ENCODE measurements at places on chromosomes 1 and 21.

- no peak for DNase-seq
Observed at GRCh38 chr1:152968248-152968647, 2.2 kb upstream of the SPRR4 start.

DNA sequence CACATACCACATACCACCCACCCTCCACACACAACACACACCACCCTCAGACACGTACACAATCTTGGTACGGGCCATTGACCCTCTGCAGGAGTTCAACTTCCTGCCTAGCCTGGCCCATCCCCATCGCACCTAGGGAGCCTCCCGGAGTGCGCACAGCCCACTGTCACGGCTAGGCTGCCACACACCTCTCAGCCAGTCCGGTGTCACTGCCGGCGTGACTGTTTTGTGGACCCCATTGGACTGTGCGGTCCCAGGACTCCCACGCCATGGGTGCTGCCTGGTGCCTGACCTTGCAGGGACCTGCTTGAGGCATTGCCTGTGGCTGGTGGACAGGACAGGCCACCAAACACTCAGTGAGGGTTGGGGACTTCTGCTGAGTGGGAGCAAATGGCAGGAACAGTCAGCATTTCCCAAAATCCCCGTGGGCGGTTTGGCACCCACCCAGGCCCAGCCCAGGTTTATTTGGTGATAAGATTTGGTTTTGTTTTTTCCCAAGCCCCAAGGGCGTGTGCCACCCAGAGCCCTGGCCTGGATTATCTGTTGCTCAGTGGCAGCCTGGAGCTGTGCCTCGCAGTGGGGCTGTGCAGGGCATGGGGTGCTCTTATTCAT lies 27.7 kb downstream of the RAB7B start:
- DNase-seq, result no peak

DNA sequence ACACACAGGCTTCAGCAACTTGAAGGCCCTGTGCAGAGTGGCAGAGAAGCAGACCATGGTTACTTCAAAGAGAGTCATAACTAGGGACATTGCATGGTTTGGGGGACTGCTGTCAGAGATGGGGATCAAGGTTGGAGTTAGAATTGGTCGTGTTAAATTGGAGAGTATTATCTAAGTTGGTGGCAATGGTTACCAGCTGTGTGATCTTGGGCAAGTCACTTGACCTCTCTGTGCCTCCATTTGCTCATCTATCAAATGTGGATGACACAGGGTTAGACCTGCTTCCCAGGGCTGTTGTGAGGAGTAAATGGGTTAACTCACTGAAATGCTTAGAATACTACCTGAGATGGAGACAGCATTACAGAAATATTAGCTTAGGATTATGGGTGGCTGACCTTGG lies 91.1 kb downstream of the PAX7 start:
- no peak for DNase-seq

DNA sequence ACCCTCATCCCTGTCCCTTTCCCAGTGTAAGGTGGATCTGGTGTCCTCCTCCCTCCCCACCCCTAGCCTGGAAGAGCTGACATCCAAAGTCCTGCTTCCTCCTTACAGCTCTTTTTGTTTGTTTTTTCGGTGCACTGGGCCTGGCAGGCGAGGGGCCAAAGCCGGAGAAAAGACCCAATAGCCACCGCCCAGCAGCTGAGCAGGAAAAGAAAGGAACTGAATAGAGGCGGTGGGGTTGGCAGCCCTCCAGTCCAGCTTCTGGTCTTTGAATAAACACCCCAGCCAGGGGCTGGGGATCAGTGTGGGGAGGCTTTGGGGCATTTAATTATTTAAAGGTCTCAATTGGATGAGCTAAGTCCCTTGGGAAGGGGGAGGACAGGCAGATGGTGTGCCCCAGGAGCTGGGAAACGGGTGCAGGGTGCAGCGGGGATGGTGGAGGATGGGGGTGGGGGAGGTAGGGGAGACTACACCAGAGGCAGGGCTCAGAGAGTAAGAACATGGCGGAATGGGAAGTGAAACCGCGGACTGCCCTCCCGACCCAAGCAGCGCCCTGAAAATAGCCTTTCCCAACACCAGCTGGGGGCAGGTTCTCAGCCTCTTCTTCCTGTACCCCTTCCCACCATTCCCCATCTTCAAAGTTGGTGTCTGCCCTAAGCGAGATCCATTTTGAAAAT lies 20.2 kb downstream of the BTG2 start:
- DNase-seq, result no peak

DNA sequence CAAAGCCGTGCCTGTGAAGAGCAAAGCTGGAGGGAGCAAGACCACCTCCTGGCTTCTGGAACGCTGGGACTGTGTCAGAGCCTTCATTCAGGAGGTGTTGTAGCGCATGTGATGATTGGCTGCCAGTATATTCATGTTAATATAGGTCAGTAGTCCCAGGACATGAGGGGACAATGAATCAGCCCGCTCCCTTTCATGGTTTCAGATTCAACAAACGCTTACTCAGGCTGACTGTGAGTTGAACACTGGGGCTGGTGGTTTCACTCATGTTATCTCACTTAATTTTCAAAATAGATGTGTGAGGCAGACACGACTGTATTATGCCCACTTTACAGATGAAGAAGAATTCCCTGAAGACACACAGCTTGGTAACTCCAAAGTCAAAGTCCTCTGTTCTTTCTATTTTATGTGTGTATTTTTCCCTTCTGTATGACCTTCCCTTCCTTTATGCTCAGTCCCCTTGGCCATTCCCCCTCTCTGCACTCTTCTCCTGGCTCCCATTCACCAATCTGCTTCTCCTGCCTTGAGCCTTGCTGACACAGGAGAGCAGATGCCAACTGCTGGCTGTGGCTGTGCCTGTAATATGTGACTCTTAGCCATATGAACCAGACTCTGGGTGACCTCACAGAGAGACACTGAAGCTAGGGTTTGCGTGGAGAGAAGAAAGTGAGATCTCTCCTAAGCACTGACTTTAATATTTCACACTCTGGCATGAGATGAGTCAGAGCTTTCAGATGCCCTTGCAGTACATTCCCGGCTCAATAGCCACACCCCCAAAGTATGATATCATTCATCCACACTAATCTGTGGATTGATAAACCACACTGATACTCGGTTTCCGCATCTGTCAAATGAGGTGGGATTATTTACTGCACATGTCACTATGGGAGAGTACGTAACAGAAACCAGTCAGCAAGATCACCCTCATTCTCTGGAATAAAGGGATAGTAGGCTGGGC lies 31.4 kb upstream of the KIRREL1 start:
- DNase-seq, result peak; percentile 75

DNA sequence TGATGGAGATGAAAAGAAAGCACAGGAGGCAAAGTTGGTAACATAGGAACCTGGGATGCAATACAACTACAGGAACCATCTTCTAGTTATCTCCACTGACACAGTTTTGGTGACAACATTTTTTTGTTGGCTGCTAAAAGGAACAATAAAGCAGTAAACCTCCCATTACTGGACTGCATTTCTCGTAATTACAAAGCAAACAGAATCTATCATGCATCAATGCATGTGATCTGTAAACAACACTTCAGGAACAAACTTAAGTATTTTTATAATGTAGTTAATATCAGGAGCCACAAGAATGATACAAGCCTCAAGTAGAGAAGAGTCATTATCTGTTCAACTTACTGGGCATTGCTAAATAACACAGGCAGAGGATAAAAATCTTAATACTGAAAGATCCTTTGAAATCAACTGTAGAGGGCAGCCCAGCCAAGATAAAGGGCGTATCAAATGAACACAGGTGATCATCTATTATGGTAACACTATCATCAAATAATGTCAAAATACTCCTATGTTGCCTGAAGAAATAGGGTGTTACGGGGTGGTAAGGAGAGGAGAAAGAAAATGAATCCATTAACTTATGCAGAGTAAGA lies 193.3 kb downstream of the EIF4G3 start:
- DNase-seq, result no peak

- DNase-seq, result no peak
Observed at GRCh38 chr1:88228114-88228513, 456.0 kb upstream of the PKN2 start.

DNA sequence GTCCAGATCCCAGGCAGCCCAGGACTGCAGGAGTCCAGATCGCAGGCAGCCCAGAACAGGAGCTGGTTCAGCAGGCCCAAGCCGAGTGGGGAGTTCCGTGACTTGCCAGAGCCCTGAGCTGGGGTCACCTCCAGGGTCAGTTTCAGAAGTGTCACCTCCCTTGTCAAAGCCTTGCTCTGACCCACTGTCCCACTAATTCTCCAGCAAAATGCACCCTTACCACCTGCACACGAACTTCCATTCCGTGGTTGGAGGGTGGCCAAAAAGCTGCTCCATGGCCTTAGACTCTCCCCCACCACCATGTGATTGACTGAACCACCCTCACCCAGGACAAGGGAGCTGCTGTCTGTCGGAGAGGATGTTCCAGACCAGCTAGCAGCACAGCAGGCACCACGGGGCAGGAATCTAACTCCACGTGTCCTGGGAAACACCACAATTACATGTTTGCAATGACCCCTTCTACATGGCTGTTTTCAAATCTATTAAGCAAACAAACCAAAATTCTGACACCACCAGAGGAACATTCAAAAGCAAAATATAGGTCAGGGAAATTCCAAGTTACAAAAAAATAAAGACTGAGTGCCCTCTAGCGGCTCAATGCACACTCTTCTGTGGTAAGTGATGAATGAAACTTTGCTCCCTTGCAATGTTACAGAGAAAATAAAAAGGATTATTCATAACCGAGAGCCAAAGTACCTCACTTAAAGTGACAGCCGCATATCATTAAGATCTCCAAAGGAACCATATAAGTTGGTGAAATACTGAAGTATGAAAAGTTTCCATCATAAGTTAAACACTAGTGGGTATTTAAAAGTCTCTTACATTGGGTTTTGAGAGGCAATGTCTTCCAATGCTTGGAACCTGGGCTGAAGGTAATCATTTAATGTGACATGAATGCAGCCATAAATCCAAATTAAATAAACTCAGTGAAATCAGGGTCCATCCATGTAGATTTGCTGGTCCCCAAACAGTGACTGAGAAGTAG lies 76.3 kb downstream of the NPHP4 start:
- peak; percentile 29 for DNase-seq

DNA sequence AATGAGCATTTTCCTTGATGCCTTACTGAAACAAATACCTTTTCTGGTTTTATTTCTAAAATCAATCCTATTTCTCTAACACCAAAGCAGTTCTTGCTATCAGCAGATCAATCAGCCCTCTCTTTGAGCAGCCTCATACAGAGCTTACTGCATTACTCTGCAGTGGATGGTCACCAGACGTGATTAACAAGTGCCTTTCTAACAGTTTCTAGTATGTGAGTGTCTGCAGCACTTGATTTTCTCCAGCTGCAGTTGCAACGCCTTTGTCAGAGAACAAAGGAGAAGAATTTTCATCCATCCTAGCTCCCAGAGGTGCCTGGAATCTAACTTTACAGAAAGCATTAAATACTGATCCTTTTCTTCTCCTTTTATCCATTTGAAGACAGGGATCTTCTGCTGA lies 177.3 kb upstream of the SGIP1 start:
- no peak for DNase-seq

DNA sequence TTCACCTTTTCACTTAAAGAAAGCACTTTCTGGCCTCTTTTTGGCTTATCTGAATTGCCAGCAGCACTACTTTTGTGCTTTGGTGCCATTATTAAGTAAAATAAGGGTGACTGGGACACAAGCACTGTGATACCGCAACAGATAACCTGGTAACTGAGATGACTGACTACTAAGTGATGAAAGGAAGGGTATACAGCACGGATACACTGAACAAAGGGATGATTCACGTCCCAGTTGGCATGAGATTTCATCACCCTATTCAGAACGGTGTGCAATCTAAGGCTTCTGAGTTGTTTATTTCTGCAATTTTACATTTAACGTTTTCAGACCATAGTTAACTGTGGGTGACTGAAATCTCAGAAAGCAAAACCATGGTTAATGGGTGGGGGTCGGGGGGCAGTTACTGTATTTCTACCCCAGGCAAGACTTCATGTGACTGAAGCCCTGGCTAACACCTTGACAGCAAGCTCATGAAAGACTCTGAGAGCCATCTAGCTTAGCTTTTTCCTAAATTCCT lies 102.8 kb downstream of the CLIC6 start:
- DNase-seq, result peak; percentile 53

GRCh38 chr1:11563560-11564069 lies 84.7 kb downstream of the DISP3 start:
- peak; percentile 20 for DNase-seq

GRCh38 chr1:55347866-55348265 lies 132.7 kb upstream of the USP24 start:
- no peak for DNase-seq

GRCh38 chr1:54364995-54365394 lies 41.2 kb downstream of the SSBP3 start:
- no peak for DNase-seq

DNA sequence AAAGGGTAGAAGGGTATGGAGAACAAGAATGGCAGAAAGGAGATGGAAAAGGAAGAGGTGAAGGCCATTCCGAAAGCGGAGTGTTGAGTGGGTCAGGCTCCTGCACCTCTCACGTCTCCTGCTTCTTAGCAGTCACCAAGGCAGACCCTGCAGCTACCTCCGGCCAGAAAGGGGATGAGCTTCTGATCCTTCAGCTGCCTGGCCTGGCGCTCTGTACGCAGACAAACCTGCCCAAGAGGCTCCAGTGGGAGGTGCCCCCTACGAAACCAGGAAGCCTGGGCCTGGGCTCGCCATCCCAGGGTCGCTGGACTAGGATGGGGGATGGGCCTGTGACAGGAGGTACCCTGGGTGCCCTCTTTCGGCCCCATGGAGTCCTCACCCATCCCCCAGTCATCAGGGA lies 3.0 kb downstream of the GPR61 start:
- DNase-seq, result no peak

DNA sequence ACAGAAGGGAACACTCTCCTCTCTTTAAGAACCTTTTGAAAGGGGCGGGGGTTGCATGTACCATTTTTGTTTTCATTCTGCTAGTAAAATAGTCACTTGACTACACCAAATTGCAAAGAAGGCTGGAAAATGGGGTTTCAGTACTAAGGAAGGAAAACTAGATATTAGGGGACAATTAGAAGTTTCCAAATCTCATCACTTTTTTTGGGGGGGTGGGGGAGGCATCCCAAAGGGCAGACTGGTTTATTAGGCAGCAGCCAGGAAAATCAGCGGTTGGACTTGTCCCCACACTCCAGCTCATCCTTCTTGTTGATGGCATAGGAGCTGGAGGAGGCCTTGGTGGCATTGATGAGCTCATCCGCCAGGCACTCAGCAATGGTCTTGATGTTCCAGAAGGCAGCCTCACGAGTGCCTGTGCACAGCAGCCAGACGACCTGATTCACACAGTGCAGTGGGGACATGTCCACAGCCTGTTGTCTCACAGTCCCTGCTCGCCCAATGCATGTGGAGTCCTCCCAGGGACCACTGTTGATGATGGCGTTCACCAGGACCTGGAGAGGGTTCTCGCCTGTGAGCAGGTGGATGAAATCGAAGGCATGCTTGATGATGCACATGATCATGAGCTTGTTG lies 1.7 kb upstream of the TMEM50B start:
- DNase-seq, result no peak
